ENCODE measurements at places on chromosomes 7 and 10.

DNA sequence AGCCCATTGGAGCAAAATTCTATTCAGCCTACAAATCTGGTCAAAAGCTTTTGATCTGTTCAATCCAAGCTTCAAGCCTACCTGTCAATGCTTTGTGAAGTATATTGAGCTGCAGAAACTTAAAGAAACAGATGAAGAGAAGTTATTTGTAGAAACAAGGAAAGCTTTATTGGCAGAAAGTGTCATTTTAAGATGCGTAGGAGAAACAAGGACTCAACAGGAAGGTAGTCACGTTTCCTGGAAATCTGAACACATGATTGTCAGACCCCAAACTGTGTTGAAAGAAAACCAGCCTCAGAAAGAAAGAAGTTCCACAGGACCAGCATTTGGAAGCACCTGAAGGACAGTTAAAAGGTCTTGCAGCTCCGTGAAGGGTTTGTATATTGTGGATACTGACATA lies 34.8 kb upstream of the PURB start:
- DNase-seq, result no peak

GRCh38 chr10:103995134-103995533 lies 28.2 kb downstream of the SLK start:
- DNase-seq, result no peak

GRCh38 chr7:4959893-4960292 lies 906 bp upstream of the MMD2 start:
- no peak for DNase-seq

DNA sequence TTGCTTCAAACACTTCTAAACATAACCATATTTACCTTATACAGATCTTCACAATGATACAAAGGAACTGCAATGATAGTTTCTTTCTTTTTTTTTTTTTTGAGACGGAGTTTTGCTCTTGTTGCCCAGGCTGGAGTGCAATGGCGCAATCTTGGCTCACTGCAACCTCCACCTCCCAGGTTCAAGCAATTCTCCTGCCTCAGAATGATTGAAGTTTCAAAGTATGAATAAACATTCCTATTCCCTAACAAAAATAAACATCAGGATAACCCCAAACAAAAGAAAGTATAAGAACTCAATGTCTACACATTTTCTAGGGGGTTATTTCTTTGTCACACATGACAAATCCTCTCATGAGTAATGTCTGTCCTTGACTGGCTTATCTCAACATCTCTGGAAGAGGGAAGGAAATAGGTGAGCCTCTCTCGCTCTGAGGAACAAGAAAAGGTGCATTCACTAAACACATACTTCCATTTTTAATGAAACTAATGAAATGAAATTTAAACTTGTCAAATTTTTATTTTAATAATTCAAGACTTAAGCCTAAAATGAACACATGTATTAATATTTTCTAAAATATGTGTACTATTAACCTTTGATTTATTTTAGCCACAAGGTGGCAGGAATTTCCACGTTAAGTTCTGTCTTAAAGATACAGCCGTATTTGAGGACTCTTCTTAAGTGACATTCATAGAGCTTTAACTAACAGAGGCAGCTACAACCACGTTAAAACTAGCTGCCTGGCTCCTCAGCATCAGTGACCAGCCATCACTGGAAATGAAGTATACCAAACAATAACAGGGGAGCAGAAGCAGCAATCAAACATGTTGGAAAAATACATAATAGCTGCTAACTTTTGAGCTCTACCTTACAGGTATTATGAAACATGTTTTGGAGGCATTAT lies 58.3 kb downstream of the MALSU1 start:
- no peak for DNase-seq

GRCh38 chr7:1975179-1975578 lies 257.6 kb downstream of the MAD1L1 start:
- DNase-seq, result no peak

Data from GDM1 (cell line).